ENCODE measurements at places on chromosomes 13 and 19.

DNA sequence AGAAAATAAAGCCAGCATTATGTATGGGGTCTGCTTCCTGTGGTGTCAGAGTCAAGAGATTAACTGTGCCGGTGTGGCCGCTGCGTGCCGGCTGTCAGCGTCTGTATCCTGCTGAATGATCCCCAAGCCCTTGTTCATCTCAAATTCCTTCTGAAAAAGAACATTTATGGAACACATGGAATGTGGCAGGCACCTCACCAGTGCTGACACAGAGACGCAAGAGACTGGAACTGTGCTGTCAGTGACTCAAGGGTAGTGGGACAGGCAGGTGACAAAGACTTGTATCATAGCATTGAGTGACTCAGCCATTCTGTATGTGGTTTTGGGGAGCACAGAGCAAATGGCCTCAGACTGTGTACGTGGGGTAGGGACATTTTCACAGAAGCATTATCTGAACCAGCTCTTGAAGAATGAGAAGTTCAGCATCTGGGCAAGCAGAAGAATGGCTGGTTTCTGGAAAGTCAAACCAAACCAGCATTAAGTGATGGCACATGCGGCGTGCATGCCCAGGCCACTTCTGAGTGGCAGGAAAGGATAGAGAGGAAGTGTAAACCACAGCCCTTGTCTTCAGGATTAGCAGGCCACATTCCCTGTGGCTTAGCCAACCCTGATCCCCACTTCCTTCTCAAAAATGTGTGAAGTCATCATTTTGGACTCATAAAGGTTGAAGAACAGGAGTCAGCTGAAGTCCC lies 54.0 kb upstream of the IRS2 start:
- DNase-seq = peak; percentile 49

- DNase-seq = no peak
Measured at GRCh38 chr19:2089727-2090053, 6.4 kb downstream of the MOB3A start.

DNA sequence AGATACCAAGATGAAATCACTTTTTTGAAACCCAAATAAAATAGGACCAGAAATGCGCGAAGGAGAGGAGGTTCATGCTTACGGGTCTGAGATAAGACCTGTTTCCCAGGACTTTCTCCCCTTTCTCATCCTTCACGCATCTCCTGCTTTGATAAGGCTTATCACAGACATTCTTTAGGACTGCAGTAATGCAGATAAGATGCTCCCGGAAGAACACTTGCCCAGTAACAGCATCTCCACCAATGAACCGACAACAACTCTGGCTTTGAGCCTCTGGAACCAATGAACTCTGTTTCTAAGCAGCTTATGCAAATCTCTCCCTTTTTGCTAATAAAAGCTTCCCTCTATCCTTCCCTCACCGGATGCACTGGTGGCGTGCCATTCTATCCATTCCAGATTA lies 783.4 kb upstream of the ARGLU1 start:
- no peak for DNase-seq

- DNase-seq = no peak
Measured at GRCh38 chr19:16922949-16923348, 34.1 kb downstream of the F2RL3 start.

DNA sequence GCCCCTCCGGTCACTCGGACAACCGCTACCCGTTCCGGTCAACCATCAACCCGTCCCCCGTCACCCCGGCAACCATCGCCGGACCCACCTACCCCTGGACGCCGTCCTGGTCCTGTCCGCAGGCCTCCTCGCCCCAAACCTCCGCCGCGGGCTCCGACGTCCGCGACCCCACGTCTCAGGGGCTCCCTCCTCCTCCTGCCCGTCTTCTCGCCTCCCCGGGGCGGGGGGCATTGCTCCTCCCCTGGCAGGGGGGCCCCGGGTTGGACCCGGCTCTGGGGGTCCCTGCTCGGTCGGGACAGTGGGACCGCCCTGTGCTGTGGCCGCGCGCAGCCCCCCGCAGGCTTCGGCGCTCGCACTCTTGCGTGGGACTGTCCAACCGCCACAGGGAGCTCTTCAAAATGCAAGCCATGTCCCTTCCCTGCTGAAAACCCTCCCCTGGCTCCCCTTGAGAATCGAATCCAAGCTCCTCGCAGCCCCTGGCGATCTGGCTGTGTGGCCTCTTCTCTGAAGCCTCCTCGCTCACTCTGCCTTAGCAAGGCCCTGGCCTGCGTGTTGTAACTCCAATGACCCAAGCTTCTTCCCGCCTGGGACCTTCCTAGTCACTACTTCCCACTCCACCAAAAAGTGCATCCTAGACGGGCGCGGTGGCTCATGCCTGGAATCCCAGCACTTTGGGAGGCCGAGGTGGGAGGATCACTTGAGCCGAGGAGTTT lies 8.4 kb downstream of the EPHX3 start:
- peak; percentile 41 for DNase-seq

DNA sequence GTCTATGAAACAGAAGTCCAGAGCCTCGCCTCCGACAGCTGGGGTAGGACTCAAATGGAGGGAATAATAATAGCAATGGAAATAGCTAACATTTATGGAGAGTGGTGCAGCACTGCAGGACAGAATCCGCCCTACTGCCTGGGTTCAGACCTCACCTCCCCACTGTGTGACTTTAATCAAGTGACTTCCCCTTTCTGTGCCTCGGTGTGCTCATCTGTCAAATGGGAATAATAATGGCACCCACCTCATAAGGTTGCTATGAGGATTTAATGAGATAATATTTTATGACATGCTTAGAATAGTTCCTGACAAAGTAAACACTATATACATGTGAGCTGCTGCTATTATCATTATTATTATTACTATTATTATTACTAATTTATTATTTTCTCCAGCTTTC lies 3.2 kb downstream of the LRFN1 start:
- DNase-seq = no peak

GRCh38 chr19:5977222-5977784 lies 637 bp downstream of the RANBP3 start:
- no peak for DNase-seq

- no peak for DNase-seq
Measured at GRCh38 chr19:7692417-7693088, 9.4 kb downstream of the FCER2 start.

DNA sequence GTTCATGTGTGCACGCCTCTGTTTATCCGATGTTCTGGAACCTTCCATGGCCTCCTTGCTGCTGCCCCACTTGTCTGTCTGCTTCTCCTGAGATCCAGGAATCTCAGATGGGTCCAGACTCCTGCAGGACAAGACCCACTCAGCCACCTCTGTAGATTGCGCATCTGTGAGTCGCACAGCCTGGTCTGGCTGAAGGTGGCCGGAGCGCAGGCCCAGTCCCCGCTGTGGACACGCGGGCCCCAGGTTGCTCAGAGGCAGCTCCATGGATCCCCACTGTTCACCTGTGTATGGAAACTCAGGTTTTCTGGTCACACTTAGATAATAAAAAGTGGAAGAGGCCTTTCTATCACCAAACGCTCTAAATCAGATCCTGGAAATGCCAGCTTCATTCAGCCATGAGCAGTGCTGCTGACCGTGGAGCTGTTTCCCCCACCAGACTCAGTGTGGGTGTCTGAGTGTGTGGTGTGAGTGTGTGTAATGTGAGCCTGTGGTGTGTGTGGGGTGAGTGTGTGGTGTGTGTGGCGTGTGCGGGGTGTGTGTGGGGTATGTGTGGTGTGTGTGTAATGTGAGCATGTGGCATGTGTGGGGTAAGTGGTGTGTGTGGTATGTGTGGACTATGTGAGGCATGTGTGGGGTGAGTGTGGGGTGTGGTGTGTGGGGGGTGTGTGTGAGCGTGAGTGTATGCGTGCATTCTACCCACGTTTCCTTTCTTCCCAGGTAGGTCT lies 59.5 kb downstream of the MCF2L start:
- DNase-seq = no peak

DNA sequence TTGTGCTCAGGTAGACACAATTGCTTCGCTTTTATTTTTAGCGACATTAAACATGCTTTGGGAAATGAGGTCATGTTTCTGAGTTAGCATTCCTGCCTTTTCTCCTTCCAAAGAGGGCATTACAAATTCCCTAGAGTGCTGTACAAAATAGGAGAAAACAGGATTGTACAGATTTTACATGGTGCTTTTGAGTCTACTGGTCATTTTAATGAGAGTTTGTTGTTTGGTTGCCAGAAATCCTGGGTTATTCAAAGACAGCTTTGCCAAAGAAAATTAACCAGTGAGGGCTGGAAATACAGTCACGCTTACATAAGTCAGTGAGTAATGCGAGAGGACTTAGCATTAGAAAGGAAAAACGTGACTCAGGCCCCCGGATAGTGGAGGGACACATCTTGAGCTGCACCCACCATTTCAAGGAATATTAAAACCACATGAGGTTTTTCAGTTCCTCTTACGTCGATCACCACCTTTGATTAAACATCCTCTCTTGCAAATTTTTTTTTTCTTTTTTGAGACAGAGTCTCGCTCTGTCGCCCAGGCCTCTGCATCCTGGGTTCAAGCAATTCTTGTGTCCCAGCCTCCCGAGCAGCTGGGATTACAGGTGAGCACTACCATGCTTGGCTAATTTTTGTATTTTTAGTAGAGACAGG lies 55.4 kb downstream of the SACS start:
- DNase-seq = peak; percentile 78

GRCh38 chr13:53068585-53069520 lies 40.2 kb downstream of the OLFM4 start:
- no peak for DNase-seq

GRCh38 chr19:49767381-49767780 lies 580 bp downstream of the AP2A1 start:
- DNase-seq = peak; percentile 20

- peak; percentile 20 for DNase-seq
Measured at GRCh38 chr13:45564133-45564776, 51.3 kb downstream of the ERICH6B start.

DNA sequence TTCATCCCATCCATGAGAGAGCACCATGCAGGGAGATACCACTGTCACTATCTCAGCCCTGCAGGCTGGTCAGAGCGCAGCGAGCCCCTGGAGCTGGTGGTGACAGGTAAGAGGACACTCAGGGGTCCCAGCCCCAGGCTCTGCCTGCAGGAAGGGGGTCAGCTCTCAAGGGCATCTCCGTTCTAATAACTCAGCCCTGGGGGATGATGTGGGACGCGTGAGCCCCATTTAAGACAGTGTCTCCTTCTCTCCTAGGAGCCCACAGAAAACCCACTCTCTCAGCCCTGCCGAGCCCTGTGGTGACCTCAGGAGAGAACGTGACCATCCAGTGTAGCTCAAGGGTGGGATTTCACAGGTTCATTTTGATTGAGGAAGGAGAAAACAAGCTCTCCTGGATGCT lies 15.5 kb upstream of the KIR3DL3 start:
- DNase-seq = no peak

DNA sequence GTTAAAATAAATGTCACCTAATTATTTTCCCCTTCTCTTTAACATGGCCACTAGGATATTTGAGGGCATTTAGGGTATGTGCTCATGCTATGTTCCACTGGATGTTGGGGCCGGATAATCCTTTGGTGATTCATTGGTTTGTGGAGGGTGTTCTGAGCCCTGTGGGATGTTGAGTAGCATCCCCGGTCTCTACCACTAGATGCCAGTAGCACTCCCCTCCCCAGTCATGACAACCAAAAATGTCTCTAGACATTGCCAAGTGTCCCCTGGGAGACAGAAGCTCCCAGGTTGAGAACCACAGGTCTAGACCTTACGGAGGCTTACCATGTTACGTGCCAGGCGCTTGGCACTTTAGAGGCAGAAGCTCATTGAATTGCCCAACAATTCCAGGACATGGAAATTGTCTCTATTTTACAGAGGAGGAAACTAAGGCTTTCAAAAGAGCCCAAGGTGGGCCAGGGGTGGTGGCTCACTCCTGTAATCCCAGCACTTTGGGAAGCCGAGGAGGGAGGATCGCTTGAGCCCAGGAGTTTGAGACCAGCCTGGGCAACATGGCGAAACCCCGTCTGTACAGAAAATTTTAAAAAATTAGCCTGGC lies 14.1 kb downstream of the SHANK1 start:
- DNase-seq = peak; percentile 67

DNA sequence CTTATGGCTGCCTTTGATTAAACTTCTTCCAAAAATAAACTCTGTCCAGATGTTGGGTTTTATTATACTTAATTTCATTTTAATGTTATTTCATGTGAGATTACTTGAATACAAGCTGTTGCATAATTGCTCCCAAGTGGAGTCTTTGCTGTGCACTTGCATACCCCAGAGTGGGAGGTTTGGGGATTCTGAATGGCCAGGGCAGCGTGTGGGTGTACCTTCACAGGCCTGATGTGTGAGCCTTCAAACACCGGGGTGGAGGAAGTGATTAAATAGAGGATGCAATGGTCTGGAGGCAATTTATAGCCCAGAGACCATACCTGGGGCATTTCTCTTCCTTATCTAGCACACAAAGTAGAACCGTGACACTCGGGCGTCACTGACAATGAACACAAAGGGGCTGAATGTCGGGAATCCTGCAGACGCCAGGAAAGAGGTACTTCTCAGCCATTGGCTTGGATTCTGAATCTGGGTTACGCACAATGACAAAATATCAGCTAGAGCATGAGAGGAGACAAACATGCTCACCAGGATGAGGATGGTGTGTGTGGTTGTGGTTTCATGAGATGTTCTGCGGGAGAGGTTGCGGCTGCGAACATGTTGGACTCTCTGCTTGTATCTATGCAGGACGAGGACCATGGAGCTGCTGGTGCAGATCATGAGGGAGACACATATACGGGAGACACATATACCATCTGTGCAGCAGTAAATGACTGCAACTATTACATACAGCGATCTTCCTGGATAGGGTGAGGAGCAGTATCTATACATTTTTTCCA lies 7.1 kb upstream of the LILRA5 start:
- DNase-seq = peak; percentile 33

GRCh38 chr19:41324231-41324702 lies 14.3 kb downstream of the CCDC97 start:
- peak; percentile 66 for DNase-seq

- peak; percentile 41 for DNase-seq
Measured at GRCh38 chr13:113029487-113030258, 60.7 kb downstream of the MCF2L start.

DNA sequence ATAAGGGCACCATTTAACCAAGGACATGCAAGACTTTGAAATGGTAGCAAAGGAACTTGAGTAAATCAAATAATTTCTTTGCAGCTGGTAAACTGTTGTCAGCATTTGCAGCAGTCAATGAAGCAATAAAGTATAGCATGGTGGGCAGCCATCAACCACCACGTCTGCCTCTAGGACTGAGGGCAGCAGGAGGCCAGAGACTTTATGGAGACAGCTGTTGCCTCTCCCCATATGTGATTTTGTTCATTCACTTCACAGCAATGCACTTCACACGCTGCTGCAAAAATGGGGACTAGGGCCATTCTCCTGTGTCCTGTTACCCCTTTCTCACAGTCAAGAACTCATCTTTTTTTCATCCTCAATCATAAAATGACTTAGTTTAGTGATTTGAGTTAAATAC lies 51.3 kb upstream of the PCDH9 start:
- DNase-seq = no peak

DNA sequence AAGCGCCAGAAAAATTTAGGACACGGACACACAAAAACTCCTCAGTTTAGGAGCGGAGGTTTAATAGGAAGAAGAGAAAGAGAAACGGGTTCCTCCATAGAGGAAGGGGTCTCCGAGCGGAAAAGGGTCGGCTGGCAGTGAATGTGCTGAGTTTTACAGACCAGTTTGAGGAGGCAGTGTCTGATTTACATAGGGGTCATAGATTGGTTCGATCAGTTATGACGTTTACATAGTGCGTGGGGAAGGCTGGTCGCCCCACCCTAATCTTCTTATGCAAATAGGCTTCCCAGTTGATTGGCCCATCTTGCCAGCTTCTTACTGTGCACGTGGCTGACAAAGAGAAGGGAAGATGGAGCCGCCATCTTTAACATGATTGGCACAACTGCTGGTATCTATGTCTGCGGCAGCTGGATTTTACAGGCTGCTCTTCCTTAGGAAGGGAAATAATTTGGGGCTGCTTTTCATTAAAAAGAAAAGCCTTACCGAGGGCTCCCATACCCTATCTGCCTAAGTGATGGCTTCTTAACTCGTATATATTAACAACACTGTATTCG lies 1.2 kb upstream of the ZNF225 start:
- peak; percentile 34 for DNase-seq

Measured in suppressor macrophage treated with lipopolysaccharide for 4 hours (primary cell).